SK-N-SH (cell line): ENCODE measurements at places on chromosomes 16 and 17.

- DNase-seq = no peak
Measured at GRCh38 chr17:8649157-8650118, 18.9 kb upstream of the MYH10 start.

DNA sequence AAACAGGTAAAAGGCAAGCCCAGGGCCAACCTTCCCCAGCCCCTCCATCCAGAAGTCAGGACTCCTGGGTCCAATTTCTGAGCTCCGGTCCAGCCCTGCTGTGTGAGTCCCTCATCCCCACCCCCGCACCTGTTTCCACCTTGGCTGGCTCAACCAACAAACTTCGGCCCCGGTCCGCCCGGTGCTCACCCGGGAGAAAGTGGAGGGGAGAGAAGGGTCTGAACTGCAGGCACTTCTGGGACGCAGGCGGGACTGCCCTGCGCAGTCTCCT is 541 bp downstream of the RHBDF2 start:
- DNase-seq = no peak

DNA sequence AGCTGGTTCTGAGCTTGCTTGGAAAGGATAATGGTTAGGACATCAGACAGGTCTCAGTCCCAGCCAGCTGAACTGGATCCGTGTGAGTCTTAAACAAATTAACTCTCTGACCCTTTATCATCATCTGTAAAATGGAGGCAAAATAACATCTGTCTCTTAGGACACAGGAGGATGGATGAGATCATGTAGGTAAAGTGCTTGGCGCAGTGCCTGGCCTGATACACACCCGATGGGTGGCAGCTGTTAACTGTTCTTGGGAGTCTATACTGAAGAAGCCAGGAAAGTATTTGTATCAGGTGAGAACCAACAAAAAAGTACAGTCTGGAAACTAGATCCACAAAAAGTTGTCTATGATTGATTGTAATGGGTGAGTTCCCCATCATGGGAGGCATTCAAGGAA is 188.6 kb downstream of the C16orf78 start:
- no peak for DNase-seq

GRCh38 chr17:77884019-77884418 is 74.5 kb upstream of the TNRC6C start:
- peak; percentile 95 for DNase-seq

GRCh38 chr16:22388101-22388644 is 13.8 kb upstream of the CDR2 start:
- DNase-seq = no peak
